ENCODE measurements at places on chromosomes 16 and 17. TPM values are rescaled to one million over a fixed set of nuclear protein-coding genes. Genes with fewer than 3 reads are reported as not detected.

OR1F1 gene
- not detected for total RNA-seq

CDYL2 gene
- total RNA-seq = 1.6 TPM

AHSP gene
- 150 TPM for total RNA-seq

RTN4RL1 gene
- 1.0 TPM for total RNA-seq

TMED6 gene
- not detected for total RNA-seq

DNAH9 gene
- total RNA-seq = 1.0 TPM

KREMEN2 gene
- total RNA-seq = 1.6 TPM

C16orf46 gene
- not detected for total RNA-seq

UTS2R gene
- 1.6 TPM for total RNA-seq

HSF5 gene
- total RNA-seq = under 0.01 TPM

ESRP2 gene
- not detected for total RNA-seq

Measured in skeletal muscle tissue (tissue), 5 donors.